Skeletal muscle tissue (tissue), 5 donors: ENCODE measurements at places on chromosomes 11 and 22. TPM values are rescaled to one million over a fixed set of nuclear protein-coding genes. Genes with fewer than 3 reads are reported as not detected.

ACR gene
- 0.52 TPM for total RNA-seq

TRPM5 gene
- under 0.01 TPM for total RNA-seq

TMEM191B gene
- not detected for total RNA-seq

RCOR2 gene
- 4.2 TPM for total RNA-seq

POU2AF1 gene
- total RNA-seq: not detected

CNGA4 gene
- total RNA-seq: not detected

PLXNB2 gene
- 48.5 TPM for total RNA-seq

PLAAT3 gene
- 19.8 TPM for total RNA-seq

USP2 gene
- total RNA-seq: 8.9 TPM

XKR3 gene
- total RNA-seq: not detected

KRTAP5-11 gene
- total RNA-seq: not detected

ACER3 gene
- total RNA-seq: 7.3 TPM

LIF gene
- 0.52 TPM for total RNA-seq
